RKO (cell line): ENCODE measurements at places on chromosomes 3 and 15.

DNA sequence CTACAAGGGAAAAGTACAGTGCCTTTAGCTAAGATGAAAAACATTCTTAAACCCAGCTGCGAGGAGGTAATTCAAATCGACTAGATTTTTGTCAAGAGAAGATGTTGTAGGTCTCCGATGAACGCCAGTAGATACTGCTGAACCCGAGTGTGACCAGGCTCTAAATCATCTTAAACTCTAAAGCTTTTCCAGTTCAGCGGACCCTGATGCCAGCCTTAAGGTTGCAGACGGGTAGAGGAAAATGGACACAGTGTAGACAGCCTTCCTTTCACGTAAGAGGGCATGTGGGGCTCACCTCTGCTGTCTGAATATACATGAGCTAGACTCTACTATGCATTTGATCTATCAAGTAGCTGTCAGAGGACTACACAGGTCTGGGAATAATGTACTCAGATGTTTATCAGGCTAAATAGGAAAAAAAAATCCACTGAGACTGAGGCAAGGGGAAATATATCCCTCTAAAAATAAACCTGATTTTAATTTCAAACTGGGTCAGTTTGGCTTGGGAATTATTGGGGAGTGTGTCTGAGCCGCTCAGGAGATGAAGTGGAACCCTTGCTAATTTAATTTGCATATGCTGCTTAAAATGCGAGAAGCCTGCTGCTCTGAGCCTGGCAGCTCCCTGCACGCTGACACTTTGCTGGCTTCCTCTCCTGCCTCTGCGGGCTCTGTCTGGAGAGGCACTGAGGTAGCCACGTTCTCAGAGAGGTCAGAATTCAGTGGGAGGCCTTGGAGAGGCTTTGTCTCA, 151.9 kb downstream of the CADPS start:
- DNase-seq, result no peak

DNA sequence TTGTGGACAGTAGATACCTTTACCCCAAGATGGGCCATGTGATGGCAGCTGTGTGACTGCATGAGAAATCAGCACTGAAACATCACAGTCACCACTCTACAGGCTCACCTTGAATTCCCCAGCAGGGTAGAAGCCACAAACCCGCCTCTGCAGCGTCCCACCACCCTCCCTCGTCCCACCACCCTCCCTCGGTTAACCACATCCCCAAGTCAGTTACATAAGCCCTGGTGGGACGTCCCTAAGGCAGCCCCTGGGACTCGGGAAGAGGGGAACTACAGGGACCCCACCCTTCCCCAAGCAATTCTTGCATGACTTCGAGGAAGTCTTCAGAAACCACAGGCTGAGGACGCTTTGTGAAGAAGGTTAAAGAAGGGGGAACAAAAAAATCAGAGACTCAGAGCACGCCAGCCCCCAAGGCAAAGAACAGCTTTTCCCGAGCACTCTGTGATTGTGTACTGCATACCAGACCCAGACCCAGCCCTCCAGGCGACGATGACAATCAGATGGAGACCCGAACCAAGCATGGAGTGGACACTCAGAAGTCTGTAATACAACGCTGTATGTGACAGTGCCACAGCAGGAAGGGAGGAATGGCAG, 60.5 kb downstream of the SH3BP5 start:
- DNase-seq, result no peak

GRCh38 chr3:17553080-17553479, 189.4 kb downstream of the TBC1D5 start:
- no peak for DNase-seq

DNA sequence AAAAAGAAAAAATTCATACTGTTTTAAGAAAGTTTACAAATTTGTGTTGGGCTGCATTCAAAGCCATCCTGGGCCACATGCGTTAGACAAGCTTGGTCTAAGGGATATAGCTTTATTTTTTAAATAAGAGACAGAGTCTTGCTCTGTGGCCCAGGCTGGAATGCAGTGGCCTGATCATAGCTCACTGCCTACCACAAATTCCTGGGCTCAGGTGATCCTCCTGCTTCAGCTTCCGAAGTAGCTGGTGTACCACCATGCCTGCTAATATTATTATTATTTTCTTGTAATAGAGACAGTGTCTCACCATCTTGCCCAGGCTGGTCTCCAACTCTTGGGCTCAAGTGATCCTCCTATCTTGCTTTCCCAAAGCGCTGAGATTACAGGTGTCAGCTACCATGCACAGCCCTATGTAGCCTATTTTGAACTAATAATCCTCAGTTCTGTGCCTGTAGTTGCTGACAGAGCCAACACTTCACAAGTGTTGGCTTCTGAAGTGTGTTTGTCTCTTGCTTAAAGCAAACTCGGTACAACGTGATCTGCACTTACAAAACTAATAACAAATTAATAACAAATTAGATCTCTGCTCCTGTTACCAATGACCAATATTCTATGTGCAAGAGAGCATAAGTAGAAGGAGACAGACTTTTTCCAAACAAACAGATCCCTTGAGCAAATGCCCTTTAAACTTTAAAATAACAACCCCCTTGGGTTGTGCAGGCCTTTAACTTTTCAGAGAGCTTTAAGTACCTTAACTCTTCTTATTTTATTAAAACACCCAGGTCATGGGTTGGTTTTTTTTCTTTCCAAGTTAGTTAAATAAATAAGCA, 135.2 kb downstream of the VGLL4 start:
- DNase-seq, result no peak

- no peak for DNase-seq
Measured at GRCh38 chr15:83462953-83463433, 15.9 kb downstream of the SH3GL3 start.

DNA sequence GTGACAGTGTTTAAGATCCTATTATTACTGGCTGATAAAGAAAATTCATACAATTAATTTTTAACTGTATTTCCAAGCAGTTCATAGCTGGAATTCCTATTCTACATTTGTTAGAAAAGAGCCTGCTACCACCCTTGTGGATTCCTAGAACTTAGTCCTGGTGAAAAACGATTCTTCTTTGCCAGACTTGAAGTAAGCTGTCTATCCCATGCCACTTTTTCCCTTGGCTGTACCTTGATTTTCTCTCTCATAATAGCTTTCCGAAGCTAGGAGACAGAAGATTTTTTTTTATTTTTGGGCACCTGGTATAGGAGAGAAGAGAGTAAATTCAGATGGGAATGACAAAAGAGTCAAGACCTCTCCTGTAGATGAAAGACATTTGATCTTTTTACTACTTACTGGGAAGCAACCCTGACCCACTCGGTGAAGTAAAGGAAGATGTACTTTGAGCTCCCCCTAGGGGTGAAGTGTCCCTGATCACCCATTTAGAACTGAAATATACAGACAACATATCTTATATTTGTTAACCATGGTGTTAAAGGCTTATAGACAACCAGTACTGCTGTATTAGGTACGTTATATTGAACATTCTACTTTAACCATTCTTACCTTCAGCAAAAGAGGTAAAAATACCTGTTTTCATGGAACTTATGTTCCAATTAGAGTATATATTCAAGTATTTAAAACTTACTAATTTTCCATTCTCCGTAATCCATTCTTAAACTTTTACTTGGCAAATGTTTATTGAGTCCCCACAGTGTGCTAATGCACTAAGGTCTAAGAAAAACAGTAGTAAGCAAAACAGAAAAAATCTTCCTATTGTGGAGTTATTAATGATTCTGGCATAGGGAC, 36.2 kb upstream of the C3orf38 start:
- peak; percentile 76 for DNase-seq

- peak; percentile 9 for DNase-seq
Measured at GRCh38 chr3:126613479-126614188, 41.3 kb downstream of the TXNRD3 start.

GRCh38 chr3:157147099-157147803, 12.7 kb downstream of the CCNL1 start:
- no peak for DNase-seq

DNA sequence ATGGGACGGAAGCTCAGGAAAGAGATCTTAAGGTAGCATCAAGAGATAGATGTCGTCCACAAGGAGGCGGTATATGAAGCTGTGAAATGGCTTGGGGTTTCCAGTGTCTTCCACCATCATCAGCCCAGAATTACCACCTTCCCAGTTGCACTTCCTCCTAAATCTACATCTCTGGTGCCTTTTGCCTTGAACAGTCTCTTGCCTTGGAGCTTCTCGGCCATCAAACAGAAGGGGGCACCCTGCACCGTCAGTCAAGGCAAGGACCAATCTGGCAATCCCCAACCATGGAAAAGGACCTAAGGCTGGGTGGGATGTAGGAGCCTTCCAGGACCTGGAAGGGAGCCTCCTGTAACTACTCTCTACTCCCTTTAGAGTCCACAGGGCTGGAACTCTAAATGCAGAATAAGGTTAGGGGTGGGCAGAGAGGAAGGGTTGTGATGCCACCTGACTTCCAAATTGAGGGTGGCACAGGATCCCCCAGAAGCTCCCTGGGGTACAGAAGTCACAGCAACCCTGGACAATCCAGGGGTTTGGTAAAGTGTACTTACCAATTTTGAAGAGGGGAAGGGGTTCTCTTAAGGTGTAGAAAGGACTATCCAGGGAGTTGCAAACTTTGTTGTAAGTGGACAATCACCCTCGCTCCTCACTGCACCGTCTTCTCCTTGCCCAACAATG, 1.0 kb upstream of the RYR3 start:
- DNase-seq, result no peak

- no peak for DNase-seq
Measured at GRCh38 chr3:13359916-13360315, 60.2 kb downstream of the NUP210 start.
